HTR-8/SVneo (cell line): ENCODE measurements at places on chromosomes 16 and 17.

GRCh38 chr17:44666006-44666405 is 9.7 kb downstream of the MEIOC start:
- no peak for DNase-seq

GRCh38 chr17:16374146-16374938 is 6.5 kb upstream of the UBB start:
- DNase-seq: no peak

DNA sequence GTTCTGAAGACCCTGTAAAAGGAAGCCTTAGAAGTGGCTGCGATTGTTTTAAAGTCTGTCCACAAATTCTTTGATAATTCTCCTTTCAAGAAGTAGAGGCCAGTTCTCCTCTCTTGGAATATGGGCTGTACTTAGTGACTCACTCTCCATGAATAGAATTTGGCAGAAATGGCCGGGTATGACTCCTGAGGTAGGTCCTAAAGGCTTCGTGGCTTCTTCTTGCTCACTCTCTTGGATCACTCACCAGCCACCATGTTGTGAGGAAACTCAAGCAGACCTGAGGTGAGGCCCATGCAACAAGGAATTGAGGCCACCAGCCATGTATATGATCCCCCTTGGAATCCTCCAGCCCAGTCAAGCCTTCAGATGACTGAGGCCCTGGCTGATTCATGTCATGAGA is 75.8 kb downstream of the WWOX start:
- DNase-seq: no peak

GRCh38 chr17:50130559-50131305 is 772 bp upstream of the SAMD14 start:
- no peak for DNase-seq

DNA sequence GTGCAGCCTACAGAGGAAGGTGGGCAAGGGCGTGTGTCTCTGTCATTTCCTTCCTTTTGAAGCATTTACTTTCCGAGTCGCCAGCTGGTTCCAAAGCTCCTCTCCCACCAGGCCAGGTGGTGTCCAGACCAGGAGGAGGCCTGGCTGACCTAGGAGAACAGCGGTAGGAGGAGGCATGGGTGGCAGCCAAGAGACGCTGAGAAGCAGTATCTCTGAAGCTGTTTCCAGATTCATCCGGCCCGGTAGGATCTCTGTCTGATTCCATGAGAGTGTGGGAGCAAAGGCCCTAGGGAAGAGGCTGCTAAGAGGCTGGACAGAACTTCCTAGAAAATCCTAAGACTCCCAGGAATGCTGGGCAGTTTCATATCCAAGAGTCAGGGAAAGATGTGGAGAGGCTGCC is 20.3 kb downstream of the MEOX1 start:
- no peak for DNase-seq

DNA sequence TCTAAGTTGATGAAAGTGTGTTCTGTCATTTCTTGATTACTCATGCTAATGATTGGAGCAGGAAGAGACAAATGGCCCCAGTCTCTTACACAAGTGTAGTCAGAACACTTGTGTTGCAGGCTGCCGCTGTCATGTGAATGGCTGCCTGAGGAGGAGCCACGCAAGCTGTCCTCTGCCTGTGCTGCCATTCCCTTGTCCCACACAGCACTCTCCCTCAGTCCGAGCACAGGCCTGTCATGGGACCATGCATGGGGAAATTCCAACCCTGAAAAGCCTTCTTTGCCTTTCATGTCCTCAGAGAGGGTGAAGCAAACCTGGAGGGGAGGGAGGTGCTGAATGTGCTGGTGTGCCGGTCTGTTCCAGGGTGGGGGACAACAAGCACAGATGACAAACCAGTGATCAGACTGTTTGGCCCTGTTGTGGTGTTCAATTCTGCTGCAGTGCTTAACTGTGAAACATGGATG is 109.4 kb downstream of the MRTFB start:
- no peak for DNase-seq

DNA sequence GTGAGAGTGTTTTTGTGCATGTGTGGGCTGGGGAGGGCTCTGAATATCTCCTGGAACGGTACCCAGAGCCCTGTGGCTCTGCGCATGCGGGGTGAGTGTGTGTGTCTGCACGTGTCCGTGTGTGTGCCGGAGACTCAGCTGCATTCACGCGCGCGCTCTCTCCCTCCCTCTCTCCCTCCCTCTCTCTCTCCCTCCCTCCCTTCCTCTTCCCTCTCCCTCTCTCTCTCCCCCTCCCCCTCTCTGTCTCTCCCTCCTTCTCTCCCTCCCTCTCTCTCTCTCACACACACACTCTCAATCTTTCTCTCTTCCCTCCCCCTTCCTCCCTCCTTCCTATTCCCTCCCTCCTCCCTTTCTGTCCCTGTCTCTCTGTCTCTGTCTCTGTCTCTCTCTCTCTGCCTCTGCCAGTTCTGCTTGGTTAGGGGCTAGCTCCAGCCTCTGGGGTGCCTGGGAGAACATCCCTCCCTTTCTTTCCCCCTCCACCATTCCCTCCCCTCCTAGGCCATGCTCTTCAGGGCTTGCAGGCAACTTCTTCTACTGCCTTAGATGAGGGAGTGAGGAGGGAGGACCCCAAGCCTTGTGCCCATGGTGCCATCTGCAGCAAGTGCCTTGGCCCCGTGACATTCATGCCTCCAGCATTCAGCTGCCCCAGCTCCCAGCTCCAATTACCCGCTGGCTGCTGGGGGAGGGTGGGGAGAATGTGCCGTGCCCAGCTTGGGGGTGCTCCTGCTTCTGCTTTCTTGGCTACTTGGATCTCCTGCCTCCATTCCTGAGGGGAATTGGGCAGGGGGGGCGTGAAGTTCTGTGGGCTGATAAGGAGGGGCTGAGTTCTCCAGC is 6.4 kb downstream of the THRA start:
- no peak for DNase-seq

DNA sequence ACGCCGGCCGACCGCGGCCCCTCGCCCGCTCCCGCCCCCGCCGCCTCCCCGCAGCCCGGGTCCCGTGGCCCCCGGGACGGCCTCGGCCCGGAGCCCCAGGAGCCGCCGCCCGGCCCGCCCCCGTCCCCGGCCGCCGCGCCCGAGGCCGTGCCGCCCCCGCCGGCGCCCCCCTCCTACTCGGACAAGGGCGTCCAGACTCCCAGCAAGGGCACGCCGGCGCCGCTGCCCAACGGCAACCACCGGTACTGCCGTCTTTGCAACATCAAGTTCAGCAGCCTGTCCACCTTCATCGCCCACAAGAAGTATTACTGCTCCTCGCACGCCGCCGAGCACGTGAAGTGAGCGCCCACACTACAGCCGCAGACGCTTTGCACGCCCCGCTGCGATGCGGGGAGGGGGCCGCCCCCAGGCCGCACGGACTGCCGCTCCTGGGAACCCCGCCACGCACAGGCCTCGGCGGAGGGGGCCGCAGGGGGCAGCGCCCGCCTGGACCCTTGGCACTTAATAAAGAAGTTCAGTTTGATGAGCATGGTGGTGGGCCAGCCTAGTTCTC is 35.5 kb upstream of the ZC3H18 start:
- peak; percentile 65 for DNase-seq

DNA sequence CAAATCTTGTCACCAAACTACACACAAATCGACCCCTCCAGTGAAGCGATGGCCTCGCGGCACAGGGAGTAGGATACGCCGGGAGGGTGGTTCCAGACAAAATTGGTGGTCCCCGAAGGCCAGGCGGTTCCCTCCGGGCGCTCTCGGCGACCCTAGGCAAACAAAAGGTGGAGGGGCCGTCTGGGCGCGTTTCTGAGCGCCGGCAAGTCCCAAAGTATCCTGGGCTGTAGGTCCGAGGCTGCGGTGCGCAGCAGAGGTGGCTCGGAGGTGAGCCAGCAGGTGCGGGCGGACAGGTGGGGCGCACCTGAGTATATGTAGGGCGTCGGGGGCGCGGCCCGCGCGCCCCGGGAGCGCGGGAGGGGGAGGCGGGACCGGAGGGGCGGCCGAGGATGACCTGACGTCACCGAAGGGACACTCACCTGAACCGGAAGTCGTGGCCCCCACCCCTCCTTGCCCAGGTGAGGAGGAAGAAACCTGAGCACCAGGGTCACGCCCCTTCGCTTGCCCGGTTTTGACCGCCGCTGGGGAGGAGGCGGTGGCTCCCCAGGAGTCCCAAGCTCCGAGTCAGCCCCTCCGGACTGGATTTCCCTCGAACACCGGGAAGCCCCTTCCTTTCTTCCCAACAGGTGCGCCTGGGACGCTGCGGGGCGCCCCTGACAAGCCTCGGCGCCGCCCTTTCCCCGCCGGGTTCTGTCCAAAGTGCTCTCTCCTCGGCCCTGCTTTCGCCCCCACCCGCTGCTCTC is at the start of gene CLDN7:
CLDN7 (minus strand) TSS at position 287 of the 743 bp plus-strand sequence. CDS start 435 bp downstream, outside the sequence.
- DNase-seq: no peak

DNA sequence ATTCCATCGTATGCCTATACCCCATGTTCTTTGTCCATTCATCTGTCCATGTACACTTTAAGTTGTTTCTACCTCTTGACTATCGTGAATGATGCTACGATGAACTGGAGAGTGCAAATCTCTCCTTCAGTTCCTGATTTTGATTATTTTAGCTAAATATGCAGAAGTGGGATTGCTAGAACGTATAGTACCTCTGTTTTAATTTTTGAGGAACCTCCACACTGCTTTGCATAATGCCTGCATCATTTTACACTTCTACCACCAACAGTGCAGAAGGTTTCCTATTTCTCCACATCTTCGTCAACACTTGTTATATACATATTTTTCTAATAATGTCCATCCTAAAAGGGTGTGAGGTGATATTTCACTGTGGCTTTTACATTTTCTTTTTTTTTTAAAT is 43.9 kb downstream of the SDR42E1 start:
- DNase-seq: no peak

DNA sequence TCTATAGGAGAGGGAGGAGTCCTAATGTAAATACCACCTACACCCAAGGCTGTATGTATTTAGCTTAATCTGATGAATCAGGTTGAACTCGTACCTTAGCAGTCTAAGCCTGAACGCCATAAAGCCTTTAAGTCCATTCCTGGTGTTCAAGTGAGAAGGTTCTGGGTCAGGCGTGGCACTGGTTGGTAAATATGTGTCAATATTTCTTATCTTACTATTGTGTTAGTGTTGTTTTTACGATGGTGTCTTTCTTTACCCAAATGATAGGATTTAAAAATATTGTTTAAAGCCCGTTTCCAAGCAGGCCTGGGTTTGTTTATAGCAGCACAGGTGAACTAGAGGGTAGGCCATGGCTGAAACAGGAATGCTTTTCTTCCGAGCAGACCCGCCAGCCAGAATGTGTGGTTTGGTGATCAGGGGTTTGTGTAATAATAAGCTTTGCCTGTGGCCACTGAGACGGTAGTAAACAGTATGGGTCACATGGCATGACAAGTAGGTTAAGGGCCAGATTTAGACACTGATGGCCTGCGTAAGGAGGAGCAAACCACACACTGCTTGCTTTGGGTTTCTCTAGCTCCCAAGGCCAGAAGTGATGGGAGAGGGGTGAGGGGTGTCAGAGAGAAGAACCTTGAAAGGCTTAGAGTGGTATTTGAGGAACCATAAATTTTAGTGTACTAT is 3.3 kb downstream of the TMEM94 start:
- DNase-seq: no peak

- no peak for DNase-seq
These were observed 38.9 kb downstream of the PLCG2 start for GRCh38 chr16:81817789-81818567.

GRCh38 chr16:1631931-1632637 is 19.9 kb downstream of the CRAMP1 start:
- no peak for DNase-seq

GRCh38 chr17:63116967-63117830 is 151.2 kb downstream of the TANC2 start:
- no peak for DNase-seq

DNA sequence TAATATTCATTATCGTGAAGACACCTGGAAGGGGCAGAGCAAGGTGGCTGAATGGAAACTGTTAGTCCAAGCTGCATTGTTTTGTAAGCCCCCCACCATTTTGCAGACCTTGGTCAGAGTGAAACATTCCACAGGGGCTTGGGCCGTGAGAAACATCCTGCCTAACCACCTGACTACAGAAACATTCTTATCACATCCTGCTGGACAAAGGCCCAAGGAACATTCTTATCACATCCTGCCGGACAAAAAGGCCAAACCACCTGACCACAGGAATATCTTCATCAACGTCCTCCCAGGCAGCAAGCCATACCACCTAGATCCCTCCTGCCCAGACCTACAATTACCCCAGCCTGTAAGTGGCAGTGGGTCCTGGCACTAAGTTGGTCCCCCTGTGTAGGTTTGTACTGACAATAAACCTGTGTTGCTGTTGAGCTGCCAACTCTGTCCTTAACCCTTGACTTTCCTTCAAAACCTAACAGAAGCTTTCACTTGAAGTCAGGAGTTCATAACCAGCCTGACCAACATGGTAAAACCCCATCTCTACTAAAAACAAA is 19.6 kb downstream of the ATF7IP2 start:
- no peak for DNase-seq

- no peak for DNase-seq
These were observed 378.8 kb upstream of the TNRC6C start for GRCh38 chr17:77579682-77580081.

DNA sequence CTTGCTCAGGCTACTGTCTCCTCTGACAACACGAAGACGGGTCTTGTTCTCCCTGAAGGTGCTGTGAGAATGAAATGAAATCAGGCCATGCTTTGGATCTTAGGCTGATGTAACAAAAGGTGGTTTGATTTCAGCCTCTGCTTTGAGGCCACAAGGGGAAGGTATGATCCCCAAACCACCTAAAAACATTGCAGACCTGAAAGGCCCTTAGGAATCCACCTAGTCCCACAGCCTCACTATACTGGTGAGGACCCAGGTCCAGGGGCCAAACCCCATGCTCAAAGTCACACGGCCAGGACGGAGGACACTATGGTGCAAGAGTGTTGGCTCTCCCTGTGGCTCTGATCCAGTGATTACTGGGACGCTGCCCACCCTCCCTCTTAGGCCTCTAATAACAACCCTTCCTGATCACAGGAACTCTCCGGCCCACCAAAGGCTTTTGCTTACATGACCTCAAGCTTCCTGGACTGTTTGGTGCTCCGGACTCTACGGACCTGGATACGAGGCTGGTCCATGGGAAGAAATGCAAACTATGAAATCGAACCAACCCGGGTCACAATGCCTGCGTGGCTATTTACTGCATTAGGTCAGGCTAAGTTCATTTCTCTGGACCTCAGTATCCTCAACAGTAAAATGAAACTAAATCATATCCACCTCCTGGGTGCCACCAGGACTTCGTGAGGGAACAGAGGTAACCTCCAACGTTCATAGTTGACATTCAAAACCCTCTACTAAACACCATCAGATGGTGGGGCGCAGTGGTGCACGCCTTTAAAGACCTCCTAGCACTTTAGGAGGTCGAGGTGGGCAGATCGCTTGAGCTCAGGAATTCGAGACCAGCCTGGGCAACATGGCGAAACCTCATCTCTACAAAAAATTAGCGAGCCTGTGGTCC is 1.5 kb downstream of the TRIM25 start:
- no peak for DNase-seq
